Activated effector memory CD4-positive, alpha-beta T cell treated with anti-CD3 and anti-CD28 coated beads, Interleukin-2, amount 50 U/mL, for 16 hours (primary cell): ENCODE measurements at places on chromosomes 5 and 9.

DNA sequence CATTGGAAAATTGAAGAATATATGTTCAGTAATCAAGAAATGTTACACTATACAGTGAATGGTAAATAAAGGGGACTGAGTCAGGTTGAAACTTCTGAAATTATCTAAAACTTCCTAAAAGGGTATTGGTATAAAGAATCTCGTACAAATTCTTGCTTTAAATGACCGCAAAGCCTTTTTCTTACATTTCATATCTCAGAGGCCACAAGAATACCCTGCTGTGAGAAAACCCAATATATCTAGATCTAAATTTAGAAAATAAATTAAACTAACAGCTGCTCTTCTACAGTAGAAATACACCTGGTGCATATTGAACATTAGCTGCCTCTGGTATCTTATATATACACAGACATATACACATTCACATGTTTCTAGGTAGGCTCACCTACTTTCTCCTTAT, 221.7 kb downstream of the PCSK5 start:
- DNase-seq, result no peak

GRCh38 chr5:108639366-108639765, 108.3 kb upstream of the FER start:
- DNase-seq, result no peak

DNA sequence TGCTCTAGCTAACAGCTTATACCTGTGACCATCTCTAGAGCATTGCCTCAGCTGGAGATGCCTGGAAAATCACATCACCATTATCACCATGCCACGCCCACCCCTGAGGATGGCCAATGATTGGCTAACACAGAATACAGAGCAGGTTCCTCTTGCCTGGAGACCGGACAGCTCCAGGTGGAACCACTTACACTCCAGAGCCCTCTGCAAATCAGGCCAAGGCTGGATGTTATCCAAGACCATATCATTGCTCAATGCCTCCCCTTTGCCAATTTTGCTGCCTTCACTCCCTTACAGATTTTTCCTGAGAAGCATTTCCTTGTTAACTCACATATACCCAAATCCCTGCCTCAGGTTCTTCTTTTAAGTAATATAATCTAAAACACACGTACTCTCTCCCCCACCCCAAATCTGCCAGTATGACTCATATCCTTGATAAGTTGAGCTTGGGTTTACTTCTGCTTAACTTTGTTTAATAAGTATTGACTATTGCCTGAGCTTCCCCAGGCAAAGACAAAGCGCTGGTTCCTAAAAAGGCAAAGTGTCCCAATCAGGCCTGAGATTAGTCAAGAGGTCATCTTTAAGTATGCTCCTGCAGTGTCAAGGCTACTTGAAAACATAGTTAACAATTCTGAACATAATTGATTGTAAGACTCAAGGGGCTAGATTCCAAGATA, 309.6 kb downstream of the EPB41L4A start:
- DNase-seq, result no peak

GRCh38 chr9:133656211-133657119, 20.3 kb downstream of the DBH start:
- peak; percentile 72 for DNase-seq

DNA sequence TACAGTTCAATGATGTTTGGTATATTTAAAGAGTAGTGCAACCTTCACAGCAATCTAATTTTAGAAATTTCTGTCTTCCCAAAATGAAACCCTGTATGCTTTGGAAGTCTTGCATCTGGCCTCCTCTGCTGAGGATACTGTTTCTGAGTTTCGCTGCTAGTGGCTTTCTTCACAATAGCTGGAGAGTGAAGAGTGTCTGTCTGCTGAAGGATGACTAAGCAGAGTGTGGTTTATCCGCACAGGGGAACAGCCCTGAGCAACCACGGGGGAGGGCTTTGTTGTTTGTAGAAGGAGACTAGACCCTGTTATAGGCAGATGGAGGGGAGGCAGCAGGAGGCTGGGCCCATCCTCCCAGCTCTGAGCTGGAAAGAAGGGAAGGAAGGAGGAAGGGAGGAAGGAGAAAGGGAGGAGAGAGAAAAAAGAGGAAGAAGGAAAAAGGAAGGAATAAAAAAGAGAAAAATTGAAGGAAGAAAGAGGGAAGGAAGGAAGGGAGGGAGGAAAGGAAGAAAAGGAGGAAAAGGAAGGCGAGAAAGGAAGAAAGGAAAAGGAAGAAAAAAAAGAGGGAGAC, 10.5 kb upstream of the IRX2 start:
- DNase-seq, result no peak

- DNase-seq, result no peak
Measured at GRCh38 chr9:134265078-134265477, 61.2 kb upstream of the RXRA start.

- DNase-seq, result no peak
Measured at GRCh38 chr9:82128011-82128696, 139.6 kb downstream of the SPATA31D1 start.

- no peak for DNase-seq
Measured at GRCh38 chr9:72950875-72951442, 1.9 kb downstream of the ALDH1A1 start.

DNA sequence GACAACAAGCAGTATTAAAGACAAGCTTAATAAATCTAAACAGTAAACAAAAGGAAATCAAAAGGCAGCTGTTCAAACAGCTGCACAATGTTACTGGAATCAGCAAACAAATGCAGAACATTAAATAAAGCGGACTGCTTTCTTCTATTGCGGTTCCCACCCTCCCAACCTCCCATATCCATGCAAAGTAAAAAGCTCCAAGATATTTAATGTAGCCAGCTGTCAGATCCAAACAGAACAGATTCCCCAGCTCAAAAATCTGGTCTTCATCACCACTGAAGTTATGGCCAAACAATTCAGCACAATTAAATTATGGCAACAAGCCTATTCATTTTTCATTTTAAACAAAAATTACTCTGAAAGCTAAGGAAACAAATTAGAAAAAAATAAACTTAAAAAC, 75.9 kb downstream of the SLC38A9 start:
- DNase-seq, result no peak

- no peak for DNase-seq
Measured at GRCh38 chr9:91847581-91848091, 102.4 kb downstream of the ROR2 start.

- DNase-seq, result no peak
Measured at GRCh38 chr5:19584131-19584530, 403.9 kb downstream of the CDH18 start.

DNA sequence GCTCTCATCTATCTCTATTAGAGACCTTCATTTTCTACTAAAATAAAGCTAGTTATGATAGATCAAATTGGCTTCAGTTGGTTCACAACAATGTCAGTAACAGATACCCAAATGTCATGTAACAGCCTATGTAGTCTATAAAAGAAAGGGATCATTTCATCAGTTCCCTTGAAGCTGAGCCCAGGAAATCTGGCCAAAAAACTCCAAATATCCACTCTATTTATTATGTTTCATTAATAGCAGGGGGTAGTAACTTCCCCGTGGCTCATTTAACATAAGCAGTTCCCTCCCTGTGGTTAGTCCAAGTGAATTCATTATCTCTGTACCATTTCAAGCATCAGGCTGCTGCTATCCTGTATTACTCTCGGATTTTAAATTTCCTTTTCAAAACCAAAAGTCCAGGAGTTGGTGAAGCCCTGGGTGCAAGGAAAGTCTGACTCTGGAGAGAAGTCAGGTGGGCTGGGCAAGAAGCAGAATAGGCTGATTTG, 66.0 kb downstream of the SH3PXD2B start:
- no peak for DNase-seq

DNA sequence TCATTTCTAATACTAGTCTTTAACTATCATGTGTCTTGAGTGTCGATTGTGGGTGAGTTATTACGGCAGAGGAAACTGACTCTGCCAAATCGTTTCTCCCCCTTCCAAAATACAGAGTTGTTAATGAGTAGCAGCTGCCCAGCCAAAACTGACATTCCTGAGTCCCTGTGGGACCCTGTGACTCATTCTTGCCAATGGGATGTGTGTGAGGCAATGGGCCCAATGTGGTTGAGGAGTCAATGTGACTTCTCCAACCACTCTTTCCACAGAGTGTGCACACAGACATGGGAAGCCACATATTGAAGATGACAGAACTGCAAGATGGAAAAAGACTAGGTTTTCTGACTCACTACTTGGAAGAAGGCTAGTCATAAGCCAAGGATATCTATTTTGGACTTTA, 434.7 kb downstream of the DTWD2 start:
- DNase-seq, result no peak

DNA sequence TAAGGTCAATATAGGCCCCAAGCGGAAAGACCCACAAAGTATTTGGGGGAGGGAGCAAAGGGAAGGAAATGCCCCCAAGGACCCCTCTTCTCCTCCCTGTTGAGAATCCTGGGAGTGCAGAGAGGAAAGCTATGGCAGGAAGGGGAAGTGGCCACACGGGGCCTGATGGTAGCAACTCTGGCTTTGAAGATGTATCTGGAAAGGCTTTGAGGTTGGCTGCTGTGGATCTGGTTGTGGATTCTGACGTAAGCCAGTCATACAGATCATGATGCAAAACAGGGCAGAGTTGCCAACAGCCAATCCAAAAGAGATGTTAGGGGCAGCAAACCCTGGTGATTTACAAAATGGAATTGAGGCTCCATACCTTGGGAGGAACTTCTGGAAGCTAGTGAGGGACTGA, 108.8 kb downstream of the PRKACG start:
- no peak for DNase-seq

- no peak for DNase-seq
Measured at GRCh38 chr9:101030086-101030391, 1.5 kb downstream of the PLPPR1 start.

DNA sequence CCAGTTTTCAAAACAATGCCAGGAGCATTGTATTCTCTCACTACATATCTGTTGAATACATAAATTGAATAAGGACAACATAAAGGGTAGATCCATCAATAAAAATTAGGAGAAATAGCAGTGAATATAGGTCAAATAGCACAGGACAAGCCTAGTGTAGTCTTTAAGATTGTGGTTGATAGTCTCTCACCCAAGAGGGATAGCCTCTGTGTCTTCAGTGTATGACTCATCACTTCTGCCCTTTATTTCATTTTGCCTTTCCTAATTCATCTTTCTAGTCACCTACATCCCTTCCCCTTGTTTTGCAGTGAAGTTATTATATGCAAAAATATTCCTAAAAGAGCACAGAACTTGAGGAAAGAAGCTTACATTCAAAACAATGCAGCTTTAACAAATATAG, 335.0 kb upstream of the TUSC1 start:
- no peak for DNase-seq

DNA sequence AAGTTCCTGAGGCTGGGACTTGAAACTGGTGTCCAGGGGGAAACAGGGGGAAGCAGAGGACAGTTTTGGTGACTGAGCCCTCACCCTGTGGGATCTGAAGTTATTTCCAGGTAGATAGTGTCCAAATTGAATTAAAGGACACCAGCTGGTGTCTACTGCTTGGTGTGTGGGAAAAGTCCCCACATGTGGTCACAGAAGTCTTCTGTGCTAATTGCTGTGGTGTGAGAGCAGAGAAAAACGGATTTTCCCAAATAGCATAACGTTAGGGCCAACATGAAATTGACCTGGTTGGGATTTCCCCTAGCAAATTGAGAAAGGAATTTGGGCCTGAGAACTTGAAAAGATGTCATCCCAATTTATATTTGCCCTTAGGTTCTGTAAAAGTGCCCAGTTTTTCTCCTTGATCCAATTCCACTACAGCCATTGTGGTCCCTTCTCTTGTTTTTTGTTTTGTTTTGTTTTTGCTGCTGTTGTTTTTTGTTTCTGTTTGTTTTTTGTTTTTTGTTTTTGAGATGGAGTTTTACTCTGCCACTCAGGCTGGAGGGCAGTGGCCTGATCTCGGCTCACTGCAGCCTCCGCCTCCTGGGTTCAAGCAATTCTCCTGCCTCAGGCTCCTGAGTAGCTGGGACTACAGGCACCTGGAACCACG, 5.6 kb upstream of the STARD4 start:
- no peak for DNase-seq

DNA sequence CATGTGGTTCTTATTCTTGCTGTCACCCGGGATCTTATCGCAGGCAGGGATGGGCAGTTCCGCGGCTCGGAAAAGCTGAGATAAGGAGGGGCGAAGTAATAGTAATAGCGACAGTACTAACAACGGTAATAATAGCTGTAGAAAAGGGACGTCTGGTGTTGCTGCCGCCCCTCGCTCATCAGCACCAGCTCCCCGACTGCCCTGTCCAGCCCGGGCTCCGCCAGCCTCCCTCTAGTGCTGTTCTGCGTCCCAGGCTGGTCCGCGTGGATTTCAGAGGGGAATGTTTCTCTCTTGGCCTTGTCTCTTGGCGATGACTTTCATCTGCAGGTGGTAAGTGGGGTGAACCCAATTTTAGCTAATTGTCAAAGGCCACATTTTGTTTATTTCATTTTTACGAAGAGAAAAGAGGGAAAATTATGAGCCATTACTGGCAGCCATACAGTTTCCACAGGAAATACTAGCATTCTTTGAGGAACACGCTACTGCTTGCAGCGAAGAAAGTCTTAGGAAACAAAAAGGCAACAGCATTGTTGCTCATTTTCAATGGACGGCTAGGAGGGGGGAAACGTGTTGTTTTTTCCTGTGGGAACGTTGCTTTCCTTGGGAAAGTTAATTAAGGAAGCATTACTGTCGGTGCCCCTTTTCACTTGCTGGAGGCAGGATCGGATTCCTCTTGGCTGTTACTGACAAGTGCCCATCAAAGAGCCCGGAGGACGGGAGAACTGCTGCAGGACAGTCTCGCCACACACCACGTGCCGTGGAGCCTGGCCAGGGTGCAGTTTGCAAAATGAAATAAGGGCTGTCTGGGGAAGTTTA, 762 bp downstream of the SNCAIP start:
- no peak for DNase-seq

GRCh38 chr5:59798862-59799667, 94.5 kb downstream of the PDE4D start:
- no peak for DNase-seq

GRCh38 chr9:128249558-128249907, 26.3 kb downstream of the GOLGA2 start:
- DNase-seq, result no peak

GRCh38 chr5:75168026-75168735, 68.5 kb downstream of the ANKRD31 start:
- DNase-seq, result no peak

DNA sequence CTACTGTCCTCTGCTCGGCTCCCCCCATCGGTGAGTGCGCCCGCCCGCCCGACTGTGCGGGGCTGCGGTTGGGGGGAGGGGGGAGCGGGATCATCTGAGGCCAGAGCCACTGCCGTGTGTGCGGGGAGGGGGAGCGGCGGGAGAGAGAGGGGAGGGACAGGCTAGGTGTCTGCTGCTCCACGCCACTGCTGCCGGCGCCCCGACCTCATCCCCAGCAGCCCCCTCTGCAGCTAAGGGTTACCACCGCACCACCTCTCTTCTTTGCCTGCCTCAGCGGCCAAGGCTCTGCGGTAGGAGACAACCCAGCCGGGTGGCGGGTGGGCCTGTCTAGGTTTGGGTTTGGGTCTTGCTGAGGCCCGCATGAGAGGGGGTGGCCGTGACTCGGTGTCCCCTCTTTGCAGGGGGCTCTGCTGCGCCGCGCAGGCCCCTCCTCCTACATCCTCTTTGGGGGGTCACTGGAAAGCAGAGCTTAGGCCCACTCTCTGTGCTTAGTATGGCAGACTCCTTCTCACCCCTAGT, 670 bp upstream of the PURA start:
- peak; percentile 73 for DNase-seq
